Thoracic aorta (tissue), 2 donors: ENCODE measurements at places on chromosomes 4 and X.

- no peak for DNase-seq
Observed at GRCh38 chrX:24658421-24658820, 11.3 kb upstream of the PCYT1B start.

DNA sequence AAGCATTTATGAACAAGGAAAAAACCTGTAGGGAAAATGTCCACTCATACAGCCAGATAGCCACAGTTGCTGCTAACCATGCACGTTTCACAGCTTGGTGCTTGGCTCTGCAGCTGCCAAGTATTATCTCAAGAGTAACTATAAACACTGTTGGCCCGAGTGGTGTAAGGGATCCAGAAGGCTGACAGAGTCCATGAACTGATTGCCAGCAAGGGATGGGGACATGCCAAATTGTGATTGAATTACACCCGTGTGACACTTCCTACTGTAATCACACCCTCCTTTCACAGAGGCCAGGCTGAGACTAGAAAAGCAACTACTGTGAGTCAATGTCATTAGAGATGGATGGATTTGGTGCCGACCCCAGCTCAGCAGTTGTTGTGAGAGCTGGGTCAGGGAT, 223.9 kb upstream of the ANKRD50 start:
- DNase-seq: no peak

DNA sequence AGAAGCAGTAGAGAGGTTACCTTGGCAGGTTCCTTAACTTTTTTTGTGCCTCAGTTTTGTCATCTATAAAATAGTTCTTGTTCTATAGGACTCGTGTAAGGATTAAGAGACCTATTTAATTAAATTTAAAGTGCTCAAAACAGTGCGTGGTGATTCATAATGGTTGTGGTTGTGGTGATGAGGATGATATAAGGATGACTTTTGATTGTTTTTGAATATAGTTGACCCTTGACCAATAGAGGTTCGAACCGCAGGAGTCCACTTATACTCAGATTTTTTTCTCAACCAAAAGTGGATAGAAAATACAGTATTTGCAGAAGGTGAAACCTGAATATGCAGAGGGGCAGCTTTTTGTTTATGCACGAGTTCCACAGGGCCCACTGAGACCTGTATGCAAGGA, 14.6 kb downstream of the SMAD1 start:
- no peak for DNase-seq

GRCh38 chr4:154529728-154530519, 20.3 kb downstream of the PLRG1 start:
- DNase-seq: no peak

DNA sequence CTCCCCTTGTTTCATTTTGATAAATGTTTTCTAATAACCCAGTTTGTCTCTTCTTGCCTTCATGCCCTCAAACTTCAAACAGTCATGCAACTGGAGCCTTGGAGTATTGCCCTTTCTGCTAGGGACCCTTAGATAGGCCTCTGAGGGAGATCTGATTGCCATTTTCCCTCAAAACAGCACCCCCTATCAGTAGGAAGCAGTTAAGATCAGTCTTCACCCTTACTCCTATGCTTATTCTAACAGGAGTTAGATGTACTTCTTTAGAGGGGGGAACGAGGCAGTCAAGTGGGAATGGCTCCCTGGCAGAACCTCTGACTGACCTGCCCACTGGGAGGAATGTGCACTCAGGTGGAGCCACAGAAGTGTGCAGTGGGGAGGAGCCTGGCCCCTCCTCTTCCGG, 74.1 kb downstream of the FAM47A start:
- DNase-seq: no peak

DNA sequence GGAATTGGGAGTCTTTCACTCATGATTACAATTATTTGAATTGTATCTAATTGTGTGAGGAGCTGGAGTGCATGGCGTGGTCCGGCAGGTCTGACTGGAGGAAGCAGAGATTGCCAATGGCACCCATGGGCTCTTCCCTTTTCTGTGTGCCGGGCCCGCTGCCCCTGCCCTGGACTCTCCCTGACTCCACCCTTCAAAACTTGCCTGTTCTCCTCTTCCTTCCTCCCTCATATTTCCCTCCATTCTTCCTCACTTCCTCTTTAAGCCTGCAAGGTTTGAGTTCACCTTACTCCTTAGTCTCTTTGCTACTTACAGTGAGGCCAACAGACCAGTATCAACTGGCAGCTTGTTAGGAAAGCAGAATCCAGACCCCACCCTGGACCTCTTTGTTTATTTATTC, 6.5 kb upstream of the STBD1 start:
- no peak for DNase-seq

DNA sequence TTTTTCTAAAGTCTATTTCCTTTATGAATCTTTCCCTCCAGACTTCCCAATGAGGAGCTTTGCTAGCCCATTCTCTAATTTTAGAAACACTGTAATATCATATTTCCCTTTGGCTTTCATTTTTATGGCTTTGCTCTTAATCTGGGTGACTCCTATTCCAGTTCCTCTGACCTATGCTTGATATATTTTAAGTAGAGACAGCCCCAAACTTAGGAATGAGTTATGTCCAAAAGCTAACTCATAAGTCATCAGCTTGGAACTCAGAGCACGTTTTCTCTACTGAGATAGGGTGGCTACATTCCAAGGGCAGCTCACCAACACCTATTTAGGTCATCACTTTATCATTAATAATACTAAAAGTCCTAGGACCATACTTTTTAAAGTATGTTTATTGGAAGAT, 77.8 kb downstream of the OR13H1 start:
- no peak for DNase-seq

- DNase-seq: no peak
Observed at GRCh38 chrX:47160781-47161180, 15.8 kb downstream of the RBM10 start.
